Activated CD4-positive, alpha-beta T cell treated with anti-CD3 and anti-CD28 coated beads, Interleukin-2, amount 10 ng/mL, durations not matched to agents 24 days and 14 days (primary cell): ENCODE measurements at places on chromosomes 13 and 19.

GRCh38 chr19:17001603-17002183 lies 24.9 kb downstream of the CPAMD8 start:
- H3K4me1 ChIP-seq: peaks cover 18% of the 10 kb centered on the region
- peak overlapping the region; percentile 79 for H3K27ac ChIP-seq
- peak overlapping the region; percentile 73 for H3K4me3 ChIP-seq
- peaks cover 2% of the 10 kb centered on the region for H3K27me3 ChIP-seq

- H3K27me3 ChIP-seq: no peaks in the 10 kb centered on the region
- no peaks in the 10 kb centered on the region for H3K36me3 ChIP-seq
- DNase-seq: peak; percentile 91
- no peak overlapping the region for H3K4me3 ChIP-seq
- no peak overlapping the region for H3K27ac ChIP-seq
Observed at GRCh38 chr19:56252699-56253422, 19.7 kb upstream of the EDDM13 start.

GRCh38 chr19:42290136-42290522 lies 11.8 kb upstream of the PRR19 start:
- H3K4me1 ChIP-seq: peaks cover 11% of the 10 kb centered on the region
- no peak overlapping the region for H3K27ac ChIP-seq
- DNase-seq: no peak
- H3K4me3 ChIP-seq: no peak overlapping the region

- no peak overlapping the region for H3K27ac ChIP-seq
- H3K27me3 ChIP-seq: no peaks in the 10 kb centered on the region
- H3K4me1 ChIP-seq: peaks cover 6% of the 10 kb centered on the region
- peaks cover 50% of the 10 kb centered on the region for H3K36me3 ChIP-seq
Observed at GRCh38 chr19:45008552-45008951, 7.3 kb downstream of the RELB start.
